ENCODE measurements at places on chromosomes 13 and 19.

DNA sequence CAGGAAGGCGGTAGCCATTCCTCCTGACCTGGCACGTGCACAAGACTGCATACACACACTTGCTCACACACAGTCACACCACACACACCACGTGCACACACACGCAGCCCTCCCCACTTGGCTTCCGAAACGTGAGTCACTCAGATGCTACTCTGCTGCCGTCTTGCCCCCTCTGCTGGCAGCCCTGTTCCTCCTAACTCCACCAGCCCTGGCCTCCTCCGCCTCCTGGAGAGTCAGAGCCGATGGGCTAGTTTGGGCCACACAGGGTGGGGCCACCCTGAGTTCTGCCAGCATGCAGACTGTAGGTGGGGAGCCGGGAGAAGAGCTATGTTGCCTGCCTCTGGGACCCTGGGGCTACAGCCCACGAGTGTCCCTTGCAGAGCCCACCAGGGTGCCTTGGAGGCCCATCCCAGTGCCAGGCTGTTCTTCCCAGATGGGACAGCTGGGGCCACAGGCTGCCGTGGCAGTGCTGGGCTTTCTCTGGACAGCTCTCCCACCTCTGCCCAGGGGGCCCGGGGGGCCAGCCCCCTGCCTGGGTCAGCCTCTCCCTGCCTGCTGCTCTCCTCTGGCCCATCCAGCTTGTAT lies 12.1 kb downstream of the PIN1 start:
- no peak overlapping the region for H3K27ac ChIP-seq
- no peak overlapping the region for H3K4me3 ChIP-seq
- H3K4me1 ChIP-seq: no peaks in the 10 kb centered on the region
- peaks cover 12% of the 10 kb centered on the region for H3K36me3 ChIP-seq

DNA sequence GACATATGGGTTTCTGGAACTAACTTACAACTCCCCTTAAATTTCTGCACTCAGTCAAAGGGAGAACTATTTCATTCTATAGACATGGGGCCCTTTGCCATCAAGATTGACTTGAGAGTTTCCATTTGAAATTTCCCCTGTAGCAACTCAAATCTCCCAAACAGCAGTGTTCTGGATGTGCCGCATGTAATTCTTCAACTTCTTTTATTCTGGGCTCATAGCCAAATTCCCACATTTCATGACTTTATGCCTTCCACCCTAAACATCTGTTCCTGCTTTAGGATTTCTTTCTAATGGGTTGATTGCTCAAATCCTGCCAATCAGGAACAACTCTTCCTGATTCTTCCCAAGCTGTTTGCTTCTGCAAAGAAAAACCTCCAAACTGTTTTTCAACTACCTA lies 336.0 kb downstream of the TBC1D4 start:
- H3K4me3 ChIP-seq: no peak overlapping the region
- H3K27me3 ChIP-seq: no peaks in the 10 kb centered on the region
- no peak overlapping the region for H3K27ac ChIP-seq
- no peaks in the 10 kb centered on the region for H3K36me3 ChIP-seq

DNA sequence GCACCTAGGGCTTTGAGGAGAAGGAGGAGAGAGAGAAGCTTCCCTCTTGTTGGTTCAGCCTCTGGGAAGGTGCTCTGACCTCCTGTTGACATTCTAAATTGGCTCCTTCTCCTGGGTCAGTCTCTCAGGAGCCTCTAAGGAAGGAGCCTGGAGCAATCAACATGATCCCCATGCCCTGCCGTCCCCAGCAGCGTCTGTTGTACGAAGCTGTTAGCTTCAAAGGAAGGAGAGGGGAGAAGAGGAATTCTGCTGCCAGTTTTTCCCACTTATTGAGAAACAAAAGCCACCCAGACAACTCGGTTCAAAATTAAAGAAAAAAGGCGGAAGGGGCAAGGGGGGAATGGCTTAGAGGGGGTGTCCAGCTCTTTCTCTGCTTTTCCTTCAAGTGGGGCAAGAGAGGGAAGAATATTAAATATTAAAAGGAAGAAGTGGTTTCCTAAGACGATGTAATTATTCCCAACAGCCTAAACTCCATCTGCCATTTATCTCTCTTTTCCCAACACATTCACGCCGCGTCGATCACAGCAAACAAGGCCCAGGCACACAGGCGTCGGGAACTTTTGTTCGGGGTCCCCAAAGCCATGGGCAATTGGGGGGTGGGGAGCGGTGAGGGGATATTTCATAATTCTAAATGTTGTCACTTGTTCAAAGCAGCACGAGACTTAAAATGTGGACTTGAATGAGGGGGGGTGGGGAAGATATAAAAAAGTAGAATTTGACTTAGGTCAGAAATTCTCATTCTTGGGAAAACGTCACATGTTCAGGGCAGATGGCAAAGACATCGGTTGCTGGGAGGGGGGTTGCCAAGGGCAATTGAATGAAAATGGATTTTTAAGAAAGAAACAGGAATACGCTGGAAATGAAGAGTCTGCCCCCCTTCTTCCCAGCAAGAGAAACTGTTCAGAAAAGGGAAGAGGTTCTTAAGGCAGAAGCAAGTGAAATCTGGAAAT lies 116.8 kb upstream of the CACNA1A start:
- H3K27ac ChIP-seq: no peak overlapping the region
- no peaks in the 10 kb centered on the region for H3K27me3 ChIP-seq
- no peak for DNase-seq
- H3K4me1 ChIP-seq: no peaks in the 10 kb centered on the region
- H3K4me3 ChIP-seq: no peak overlapping the region

- no peak overlapping the region for H3K27ac ChIP-seq
- no peaks in the 10 kb centered on the region for H3K36me3 ChIP-seq
- DNase-seq: no peak
- no peak overlapping the region for H3K4me3 ChIP-seq
- H3K4me1 ChIP-seq: no peaks in the 10 kb centered on the region
These were observed 3.8 kb downstream of the SBSN start for GRCh38 chr19:35524181-35524837.

- no peaks in the 10 kb centered on the region for H3K36me3 ChIP-seq
- no peak overlapping the region for H3K4me3 ChIP-seq
- H3K27me3 ChIP-seq: no peaks in the 10 kb centered on the region
- DNase-seq: no peak
- peaks cover 4% of the 10 kb centered on the region for H3K4me1 ChIP-seq
These were observed 97.7 kb upstream of the DOCK9 start for GRCh38 chr13:99075268-99076191.

GRCh38 chr13:87123987-87124784 lies 547.0 kb upstream of the SLITRK5 start:
- no peaks in the 10 kb centered on the region for H3K36me3 ChIP-seq
- no peaks in the 10 kb centered on the region for H3K4me1 ChIP-seq
- no peak overlapping the region for H3K27ac ChIP-seq
- no peaks in the 10 kb centered on the region for H3K27me3 ChIP-seq
- H3K4me3 ChIP-seq: no peak overlapping the region

DNA sequence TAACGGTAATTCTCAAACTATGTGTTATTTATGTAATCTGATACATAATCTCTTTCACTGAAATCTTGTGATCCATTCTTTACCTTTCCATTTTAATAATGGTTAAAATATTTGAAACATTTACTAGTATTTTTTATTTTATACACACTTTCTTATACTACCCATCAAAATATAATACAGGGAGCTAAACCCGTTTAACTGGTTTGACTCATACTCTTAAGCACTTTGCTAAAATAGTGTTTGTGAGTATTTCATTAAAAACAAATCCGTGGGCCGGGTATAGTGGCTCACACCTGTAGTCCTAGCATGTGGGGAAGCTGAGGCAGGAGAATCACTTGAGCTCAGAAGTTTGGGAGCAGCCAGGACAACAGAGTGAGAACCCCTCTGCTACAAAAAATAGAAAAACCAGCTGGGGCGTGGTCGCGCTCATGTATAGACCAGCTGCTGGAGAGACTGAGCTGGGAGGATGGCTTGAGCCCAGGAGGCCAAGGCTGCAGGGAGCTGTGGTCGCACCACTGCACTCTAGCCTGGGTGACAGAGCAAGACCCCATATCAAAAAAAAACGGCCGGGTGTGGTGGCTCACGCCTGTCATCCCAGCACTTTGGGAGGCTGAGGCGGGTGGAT lies 43.8 kb upstream of the DCUN1D2 start:
- no peak overlapping the region for H3K4me3 ChIP-seq
- DNase-seq: no peak
- no peaks in the 10 kb centered on the region for H3K27me3 ChIP-seq
- H3K27ac ChIP-seq: no peak overlapping the region
- no peaks in the 10 kb centered on the region for H3K4me1 ChIP-seq

GRCh38 chr13:46666727-46667456 lies 113.9 kb downstream of the LRCH1 start:
- no peaks in the 10 kb centered on the region for H3K27me3 ChIP-seq
- no peak for DNase-seq
- no peaks in the 10 kb centered on the region for H3K36me3 ChIP-seq
- H3K4me3 ChIP-seq: no peak overlapping the region

DNA sequence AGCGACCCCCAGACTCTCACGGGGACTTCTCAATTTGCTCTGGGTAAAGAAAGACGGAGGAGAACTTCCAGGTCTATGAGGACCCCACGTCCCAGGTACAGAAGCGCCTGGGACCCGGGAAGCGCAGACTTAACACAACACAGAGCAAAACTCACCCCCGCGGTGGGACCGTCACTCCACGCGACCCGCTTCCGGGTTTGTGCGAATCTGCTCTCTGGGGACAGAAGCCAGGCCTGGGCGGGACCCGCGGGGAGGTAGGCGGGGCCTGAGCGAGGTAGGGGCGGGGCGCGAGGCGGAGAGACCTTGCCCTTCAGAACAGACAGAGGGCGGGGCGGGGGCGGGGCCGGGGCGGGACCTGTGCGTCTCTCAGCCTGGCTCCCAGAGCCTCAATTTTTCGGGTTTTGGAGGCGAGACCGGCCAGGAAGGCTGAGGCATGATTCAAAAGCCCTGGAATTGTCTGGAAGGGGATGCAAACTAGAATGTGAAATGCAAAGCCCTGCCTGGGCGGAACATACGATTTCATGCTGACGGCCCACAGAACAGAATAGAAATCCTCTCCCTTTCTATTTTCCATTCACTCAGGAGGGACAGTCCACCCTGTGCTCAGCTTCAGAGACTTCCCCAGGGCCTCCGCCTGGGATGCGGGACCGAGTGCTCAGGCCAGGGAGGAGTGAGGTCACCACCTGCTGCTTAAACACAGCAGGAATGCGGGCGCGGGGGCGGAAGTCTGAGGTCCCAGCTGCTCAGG lies 19.3 kb upstream of the ZNF888 start:
- peak overlapping the region; percentile 92 for H3K4me3 ChIP-seq
- H3K4me1 ChIP-seq: peaks cover 12% of the 10 kb centered on the region
- DNase-seq: peak; percentile 99
- H3K27me3 ChIP-seq: no peaks in the 10 kb centered on the region

GRCh38 chr19:55090564-55090963 lies 14.9 kb downstream of the EPS8L1 start:
- no peaks in the 10 kb centered on the region for H3K4me1 ChIP-seq
- H3K36me3 ChIP-seq: peaks cover 19% of the 10 kb centered on the region
- DNase-seq: no peak
- no peak overlapping the region for H3K4me3 ChIP-seq
- H3K27ac ChIP-seq: no peak overlapping the region

GRCh38 chr13:106701771-106702341 lies 133.9 kb upstream of the ARGLU1 start:
- H3K4me1 ChIP-seq: no peaks in the 10 kb centered on the region
- no peak overlapping the region for H3K4me3 ChIP-seq
- DNase-seq: no peak
- H3K36me3 ChIP-seq: no peaks in the 10 kb centered on the region
- no peak overlapping the region for H3K27ac ChIP-seq
- H3K27me3 ChIP-seq: no peaks in the 10 kb centered on the region

GRCh38 chr13:43573361-43573740 lies 213.4 kb downstream of the ENOX1 start:
- no peak overlapping the region for H3K4me3 ChIP-seq
- H3K27ac ChIP-seq: no peak overlapping the region
- H3K4me1 ChIP-seq: no peaks in the 10 kb centered on the region
- DNase-seq: no peak
- no peaks in the 10 kb centered on the region for H3K36me3 ChIP-seq

DNA sequence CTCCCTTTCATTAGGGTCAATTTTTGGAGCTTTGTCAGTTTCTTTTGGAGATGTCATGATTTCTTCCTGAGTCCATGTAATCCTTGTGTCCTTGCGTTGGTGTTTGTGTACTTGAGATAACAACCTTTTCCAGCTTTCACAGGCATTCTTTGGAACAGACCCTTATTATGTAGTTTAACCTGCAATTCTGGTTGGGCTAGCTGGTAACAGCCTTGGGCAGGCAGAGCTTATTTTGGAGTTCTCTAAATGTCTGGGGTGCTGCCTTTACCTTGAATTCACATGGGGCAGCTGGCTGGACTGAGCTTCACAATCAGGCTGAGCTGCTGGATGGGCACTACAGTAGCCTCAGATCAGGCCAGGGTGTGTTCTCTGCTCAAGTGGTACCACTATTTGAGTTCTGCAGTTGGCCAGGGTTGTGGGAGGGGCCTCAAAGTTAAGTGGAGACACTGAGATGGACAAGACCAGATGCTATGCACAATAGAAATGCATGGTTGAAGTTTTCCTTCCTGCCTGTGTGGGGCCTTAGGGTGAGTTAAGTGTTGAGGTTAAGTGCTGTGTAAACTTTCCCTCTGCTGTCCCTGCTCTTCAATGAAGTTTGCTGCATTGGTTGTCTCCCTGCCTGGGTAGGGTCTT lies 277.3 kb downstream of the ATP8A2 start:
- H3K4me1 ChIP-seq: no peaks in the 10 kb centered on the region
- H3K4me3 ChIP-seq: no peak overlapping the region
- no peak overlapping the region for H3K27ac ChIP-seq
- DNase-seq: no peak
- H3K36me3 ChIP-seq: no peaks in the 10 kb centered on the region

DNA sequence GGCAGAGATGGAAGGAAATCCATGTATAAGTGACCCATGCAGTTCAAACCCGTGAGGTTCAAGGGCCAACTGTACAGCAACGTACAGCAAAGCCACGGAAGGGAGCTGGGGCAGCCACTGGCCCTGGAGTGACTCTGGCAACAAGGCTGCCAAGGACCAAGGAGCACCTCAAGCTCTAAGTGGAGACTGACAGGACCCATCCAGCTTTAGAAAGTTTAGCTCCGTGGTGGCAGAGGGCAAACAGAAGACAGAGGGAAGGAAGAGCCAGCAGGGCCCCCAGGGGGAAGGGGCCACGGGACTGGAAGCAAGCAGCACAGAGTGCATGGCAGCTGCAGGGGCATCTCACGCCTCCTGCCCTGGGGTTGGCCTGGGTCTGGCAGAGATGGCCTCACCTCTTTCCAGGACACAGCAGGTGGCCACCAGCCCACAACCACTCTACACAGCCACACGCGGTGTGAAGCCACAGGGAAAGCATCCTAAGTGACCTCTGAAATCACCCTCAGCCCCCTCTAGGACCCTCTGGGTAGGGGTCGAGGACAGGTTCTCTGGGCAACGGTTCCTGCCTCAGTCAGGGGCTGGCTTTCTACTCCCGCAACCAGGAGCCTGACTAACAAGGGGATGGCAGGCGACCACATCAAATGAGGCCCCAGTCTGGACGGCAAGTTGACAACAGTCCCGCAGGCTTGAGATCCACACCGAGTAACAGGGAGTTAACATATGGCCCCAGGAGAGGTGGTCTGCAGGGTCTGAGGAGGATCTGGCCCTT lies 3.8 kb downstream of the MIER2 start:
- peaks cover 21% of the 10 kb centered on the region for H3K4me1 ChIP-seq
- no peaks in the 10 kb centered on the region for H3K27me3 ChIP-seq
- H3K27ac ChIP-seq: no peak overlapping the region
- peak; percentile 39 for DNase-seq

Data from Karpas-422 (cell line).